ENCODE measurements at places on chromosomes 3 and 15. TPM values are rescaled to one million over a fixed set of nuclear protein-coding genes. Genes with fewer than 3 reads are reported as not detected.

Gene ZDHHC23
- 5.2 TPM for total RNA-seq

Gene ADGRG7
- total RNA-seq: not detected

DNA sequence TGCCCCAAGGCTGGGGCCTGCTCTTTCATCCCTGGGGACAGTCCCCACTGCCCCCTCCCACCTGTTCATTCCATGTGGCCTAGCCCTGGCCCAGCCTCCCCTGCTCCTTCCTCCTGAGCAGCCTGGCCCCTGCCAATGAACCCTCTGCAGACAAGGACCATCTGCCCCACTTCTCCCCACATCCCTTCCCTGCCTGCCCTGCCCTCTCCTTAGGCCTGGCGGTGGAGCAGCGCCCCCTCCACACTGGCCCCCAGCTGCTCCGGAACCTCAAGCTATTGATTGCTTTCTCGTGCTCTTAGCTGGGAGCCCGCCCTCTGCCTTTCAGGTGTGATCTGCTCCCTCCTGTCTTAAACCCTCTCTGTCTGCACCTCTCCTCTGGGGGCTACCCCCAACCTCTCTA is 8.0 kb downstream of the PLXNA1 start:
- H3K4me3 ChIP-seq: no peak overlapping the region
- no peaks in the 10 kb centered on the region for H3K36me3 ChIP-seq
- no peaks in the 10 kb centered on the region for H3K27me3 ChIP-seq
- H3K27ac ChIP-seq: no peak overlapping the region
- H3K4me1 ChIP-seq: no peaks in the 10 kb centered on the region

DNA sequence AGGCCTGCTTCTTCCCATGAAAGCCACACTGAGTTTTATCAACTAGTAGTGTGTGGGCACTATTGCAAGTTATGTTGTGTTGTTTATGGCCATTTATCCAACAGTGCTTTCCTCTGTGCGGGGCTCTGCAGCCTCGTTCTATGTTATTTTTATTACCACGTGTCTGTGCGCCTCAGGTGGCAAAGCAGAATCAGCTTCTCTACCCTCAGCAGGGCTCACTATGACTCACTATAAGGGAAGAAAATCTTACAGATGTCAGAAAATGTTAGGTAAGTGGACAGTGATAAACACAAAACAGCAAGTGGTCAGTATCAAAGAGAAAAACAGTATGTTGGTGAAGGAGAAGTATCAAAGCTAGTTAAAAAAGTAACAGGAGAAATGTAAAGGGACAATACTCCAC is 61.4 kb downstream of the MOBP start:
- H3K36me3 ChIP-seq: no peaks in the 10 kb centered on the region
- H3K4me3 ChIP-seq: no peak overlapping the region
- no peak for DNase-seq
- no peaks in the 10 kb centered on the region for H3K4me1 ChIP-seq

DNA sequence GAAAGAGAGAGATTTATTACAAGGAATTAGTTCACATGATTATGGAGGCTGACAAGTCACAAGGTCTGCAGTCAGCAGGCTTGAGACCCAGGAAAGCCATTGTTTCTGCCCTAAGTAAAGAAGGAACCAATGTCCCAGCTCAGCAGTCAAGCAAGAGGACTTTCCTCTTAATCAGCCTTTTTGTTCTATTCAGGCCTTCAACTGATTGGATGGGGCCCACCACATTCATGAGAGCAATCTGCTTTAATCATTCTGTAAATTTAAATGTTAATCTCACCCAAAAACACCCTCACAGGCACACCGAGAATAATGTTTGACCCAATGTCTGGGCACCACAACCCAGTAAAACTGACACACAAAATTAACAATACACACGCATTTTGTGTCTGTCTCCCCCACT is 64.3 kb downstream of the TRIM42 start:
- no peaks in the 10 kb centered on the region for H3K36me3 ChIP-seq
- H3K4me1 ChIP-seq: no peaks in the 10 kb centered on the region
- H3K4me3 ChIP-seq: no peak overlapping the region
- H3K27ac ChIP-seq: no peak overlapping the region
- no peaks in the 10 kb centered on the region for H3K27me3 ChIP-seq

GRCh38 chr3:12553921-12554391 is 2.9 kb upstream of the MKRN2 start:
- H3K27ac ChIP-seq: no peak overlapping the region
- H3K36me3 ChIP-seq: no peaks in the 10 kb centered on the region
- no peak for DNase-seq
- H3K4me3 ChIP-seq: no peak overlapping the region
- H3K27me3 ChIP-seq: peaks cover 14% of the 10 kb centered on the region

GRCh38 chr3:150050510-150050909 is 79.8 kb upstream of the PFN2 start:
- no peaks in the 10 kb centered on the region for H3K36me3 ChIP-seq
- no peaks in the 10 kb centered on the region for H3K27me3 ChIP-seq
- DNase-seq: no peak
- no peak overlapping the region for H3K4me3 ChIP-seq
- H3K27ac ChIP-seq: no peak overlapping the region
- H3K4me1 ChIP-seq: no peaks in the 10 kb centered on the region

GRCh38 chr3:4493941-4494894 is 1.1 kb downstream of the ITPR1 start:
- H3K27ac ChIP-seq: peak overlapping the region; percentile 71
- H3K4me1 ChIP-seq: peaks cover 41% of the 10 kb centered on the region
- no peaks in the 10 kb centered on the region for H3K27me3 ChIP-seq
- peak overlapping the region; percentile 87 for H3K4me3 ChIP-seq

- no peak overlapping the region for H3K4me3 ChIP-seq
- no peaks in the 10 kb centered on the region for H3K4me1 ChIP-seq
- no peaks in the 10 kb centered on the region for H3K36me3 ChIP-seq
- DNase-seq: no peak
These were observed 13.2 kb downstream of the PCOLCE2 start for GRCh38 chr3:142875583-142876207.

DNA sequence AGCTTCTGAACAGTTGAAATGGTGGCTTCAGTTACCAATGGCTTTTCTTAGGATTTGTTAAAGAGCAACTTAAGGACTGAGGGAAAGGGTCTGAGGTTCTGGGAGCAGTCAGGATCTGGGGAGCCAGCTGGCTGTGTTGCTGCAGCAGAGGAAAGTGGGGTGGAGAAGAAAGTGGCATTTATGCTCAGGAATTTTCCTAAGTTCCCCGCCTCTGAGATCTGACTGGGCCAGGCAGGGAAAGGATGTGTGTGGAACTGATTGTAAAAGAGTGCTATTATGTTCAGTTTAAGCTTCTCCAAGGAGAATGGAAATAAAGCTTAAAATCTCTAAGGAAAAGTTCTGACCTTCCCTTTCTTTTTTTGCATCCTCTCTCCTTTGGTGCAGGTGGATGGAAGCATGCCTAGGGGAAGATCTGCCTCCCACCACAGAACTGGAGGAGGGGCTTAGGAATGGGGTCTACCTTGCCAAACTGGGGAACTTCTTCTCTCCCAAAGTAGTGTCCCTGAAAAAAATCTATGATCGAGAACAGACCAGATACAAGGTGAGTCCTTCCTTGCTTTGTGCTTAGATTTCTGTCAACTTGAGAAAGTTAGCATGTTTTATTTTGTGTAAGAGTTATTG is 37.8 kb downstream of the IQGAP1 start:
- H3K4me3 ChIP-seq: no peak overlapping the region
- H3K27ac ChIP-seq: no peak overlapping the region
- no peak for DNase-seq
- peaks cover 21% of the 10 kb centered on the region for H3K36me3 ChIP-seq
- H3K27me3 ChIP-seq: no peaks in the 10 kb centered on the region
- peaks cover 31% of the 10 kb centered on the region for H3K4me1 ChIP-seq

- DNase-seq: no peak
- H3K27ac ChIP-seq: no peak overlapping the region
- H3K4me3 ChIP-seq: no peak overlapping the region
These were observed 63.0 kb downstream of the VPS8 start for GRCh38 chr3:184874709-184875644.

- H3K4me3 ChIP-seq: no peak overlapping the region
- no peak overlapping the region for H3K27ac ChIP-seq
- no peak for DNase-seq
- H3K36me3 ChIP-seq: no peaks in the 10 kb centered on the region
These were observed 219.3 kb downstream of the CBLB start for GRCh38 chr3:105649480-105649879.

DNA sequence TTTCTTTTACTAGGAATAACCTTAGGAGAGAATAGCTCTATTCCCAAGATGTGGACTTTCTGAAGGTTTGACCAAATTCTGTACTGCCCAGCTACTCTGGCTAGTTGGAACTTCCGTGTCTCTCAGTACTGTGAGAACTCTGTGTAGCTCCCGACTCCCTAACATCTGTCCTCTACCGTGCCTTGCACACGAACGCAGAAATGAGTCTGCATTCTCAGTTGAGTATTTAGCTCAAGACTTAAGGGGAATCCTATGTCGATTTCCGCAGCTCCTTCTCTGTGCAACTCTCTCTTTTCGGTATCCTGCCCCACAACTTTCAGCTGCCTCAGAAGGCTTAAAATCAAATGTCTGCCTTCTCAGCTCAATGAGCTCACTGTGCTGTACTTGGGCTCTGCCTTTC is 86.7 kb upstream of the EPHB3 start:
- no peak for DNase-seq
- no peak overlapping the region for H3K27ac ChIP-seq
- H3K4me1 ChIP-seq: no peaks in the 10 kb centered on the region
- no peaks in the 10 kb centered on the region for H3K27me3 ChIP-seq
- no peaks in the 10 kb centered on the region for H3K36me3 ChIP-seq

DNA sequence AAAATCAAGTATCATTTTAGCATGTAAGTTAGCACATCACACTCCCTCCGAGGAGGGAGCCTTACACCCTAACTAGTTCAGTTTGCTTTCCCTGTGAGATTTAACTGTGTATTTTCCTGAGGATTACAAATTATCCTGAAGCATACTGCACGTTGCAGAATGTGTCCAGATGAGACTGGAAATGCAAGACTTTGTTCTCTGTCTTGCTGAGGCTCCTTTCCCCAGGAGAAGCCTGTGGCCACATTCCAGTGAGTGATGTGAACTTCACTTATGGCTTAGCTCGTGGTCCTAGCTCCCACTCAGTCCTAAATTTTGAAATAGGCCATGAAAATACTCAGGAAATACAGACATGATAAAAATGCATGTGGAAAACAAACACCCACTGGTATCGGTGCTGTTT is 23.7 kb downstream of the PDZRN3 start:
- no peaks in the 10 kb centered on the region for H3K36me3 ChIP-seq
- no peak overlapping the region for H3K27ac ChIP-seq
- H3K4me1 ChIP-seq: no peaks in the 10 kb centered on the region
- H3K27me3 ChIP-seq: no peaks in the 10 kb centered on the region
- H3K4me3 ChIP-seq: no peak overlapping the region

DNA sequence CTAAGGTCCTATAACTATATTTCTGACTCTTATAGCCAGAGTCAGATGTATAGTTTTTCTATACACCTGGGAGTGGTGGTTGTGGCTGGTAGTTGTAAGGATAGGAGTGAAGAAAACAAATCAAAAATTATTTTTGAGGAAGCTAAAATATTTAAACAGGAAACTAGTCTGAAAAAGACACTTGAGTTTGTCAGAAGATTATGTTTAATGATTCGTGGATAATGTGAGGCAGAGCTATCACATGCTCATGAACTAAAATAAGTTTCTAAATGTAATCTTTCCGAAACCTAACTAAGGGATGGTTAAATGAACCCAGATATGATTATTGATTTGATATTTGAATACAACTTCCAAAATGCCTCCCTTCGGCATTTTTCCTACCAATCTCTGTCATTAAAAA is 30.4 kb downstream of the GABRR3 start:
- H3K27me3 ChIP-seq: no peaks in the 10 kb centered on the region
- no peaks in the 10 kb centered on the region for H3K36me3 ChIP-seq
- no peak for DNase-seq
- peaks cover 11% of the 10 kb centered on the region for H3K4me1 ChIP-seq
- H3K4me3 ChIP-seq: no peak overlapping the region
- no peak overlapping the region for H3K27ac ChIP-seq

Data from CD4-positive, alpha-beta memory T cell (primary cell).